ENCODE measurements at places on chromosomes 2 and 18.

DNA sequence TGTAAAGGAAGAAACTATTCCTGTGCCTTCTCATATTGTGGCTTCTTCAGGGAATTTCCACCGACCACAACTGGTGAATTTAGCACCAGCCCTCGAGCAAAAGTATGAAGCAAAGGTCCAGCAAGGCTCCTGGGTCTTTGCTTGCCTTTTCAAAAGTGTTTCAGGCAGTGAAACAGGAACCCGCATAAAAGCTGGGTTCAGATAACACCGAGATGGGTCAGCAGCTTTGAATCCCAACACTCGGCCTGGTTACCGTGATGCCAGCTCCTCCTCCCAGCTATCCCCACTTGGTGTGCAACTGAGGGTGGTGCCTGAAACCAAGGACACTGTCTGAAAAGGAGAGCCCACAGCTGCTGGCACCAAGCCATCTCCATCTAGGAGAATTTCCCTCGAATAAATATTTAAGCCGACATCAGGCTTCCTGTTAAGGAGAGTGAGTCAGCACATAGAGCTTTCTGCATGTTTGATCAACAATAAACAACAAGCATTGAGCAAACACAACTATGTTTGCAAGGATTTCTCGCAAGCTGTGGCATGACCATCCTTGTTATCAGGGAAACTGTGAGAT is 69.5 kb downstream of the ANTXR1 start:
- no peak overlapping the region for H3K4me3 ChIP-seq
- peaks cover 20% of the 10 kb centered on the region for H3K4me1 ChIP-seq
- peak; percentile 77 for DNase-seq

DNA sequence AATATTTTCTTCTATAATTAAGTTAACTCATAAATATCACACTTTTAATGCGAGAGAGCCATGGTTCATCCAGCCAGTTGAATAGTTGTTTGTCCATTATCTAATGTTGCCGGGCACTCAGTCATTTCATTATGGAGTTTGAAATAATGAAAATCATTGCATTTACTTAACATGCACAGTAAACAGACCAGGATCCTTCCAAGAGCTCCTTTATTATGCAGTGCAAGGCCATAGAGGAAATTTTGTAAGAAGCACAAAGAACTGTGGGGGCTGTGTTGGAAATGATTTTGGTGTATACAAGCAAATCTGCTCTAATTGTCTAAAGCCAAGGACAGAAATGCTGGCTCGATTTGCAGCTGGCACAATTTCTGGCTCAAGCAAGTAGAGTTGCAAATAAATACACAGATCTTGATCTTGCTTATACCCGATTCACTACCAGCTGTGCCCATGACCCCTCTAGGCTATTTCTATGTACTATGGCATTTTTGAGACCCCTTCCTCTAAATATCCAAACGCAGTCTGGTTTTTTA is 400.3 kb upstream of the HNRNPA3 start:
- no peaks in the 10 kb centered on the region for H3K36me3 ChIP-seq
- no peaks in the 10 kb centered on the region for H3K4me1 ChIP-seq
- no peaks in the 10 kb centered on the region for H3K27me3 ChIP-seq
- no peak overlapping the region for H3K27ac ChIP-seq

DNA sequence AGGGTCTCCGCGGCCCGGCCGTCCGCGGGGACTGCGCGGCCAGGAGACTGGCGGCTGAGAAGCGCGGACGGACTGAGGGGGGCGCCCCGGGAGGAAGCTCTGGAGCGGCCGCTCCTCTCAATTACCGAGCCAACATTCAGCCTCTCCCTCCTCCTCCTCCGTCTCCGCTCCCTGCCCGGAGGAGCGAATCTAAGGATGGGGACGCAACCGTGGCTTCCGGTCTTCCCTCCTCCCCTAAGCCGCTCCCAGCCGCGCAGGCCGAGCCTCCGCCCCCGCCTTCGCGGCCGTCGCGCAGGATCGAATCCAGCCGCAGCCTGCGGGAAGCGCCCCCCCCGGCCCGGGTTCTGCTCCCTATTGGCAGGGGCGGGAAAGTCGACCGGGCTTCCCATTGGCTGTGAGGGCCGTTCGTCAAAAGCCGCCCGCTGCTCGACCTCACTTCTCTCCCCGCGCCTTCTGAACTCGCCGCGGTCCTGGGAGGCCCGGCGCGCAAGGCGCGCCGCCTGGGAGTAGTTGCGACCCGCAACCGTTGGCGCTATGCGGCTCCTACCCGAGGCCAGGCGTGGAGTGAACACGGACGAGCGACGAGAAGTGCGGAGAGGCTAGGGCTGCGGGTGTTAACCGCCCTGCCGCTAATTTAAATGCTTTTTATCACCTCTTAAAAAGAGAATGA is at the start of gene HNRNPLL:
HNRNPLL (minus strand) TSS at position 197 of the 670 bp plus-strand sequence. CDS start 302 bp downstream, outside the sequence.
- no peaks in the 10 kb centered on the region for H3K36me3 ChIP-seq
- H3K4me3 ChIP-seq = peak within 1 kb of the TSS; percentile 81
- peak within 1 kb of the TSS; percentile 95 for H3K27ac ChIP-seq
- peak; percentile 97 for DNase-seq
- peaks cover 16% of the 10 kb centered on the region for H3K4me1 ChIP-seq

DNA sequence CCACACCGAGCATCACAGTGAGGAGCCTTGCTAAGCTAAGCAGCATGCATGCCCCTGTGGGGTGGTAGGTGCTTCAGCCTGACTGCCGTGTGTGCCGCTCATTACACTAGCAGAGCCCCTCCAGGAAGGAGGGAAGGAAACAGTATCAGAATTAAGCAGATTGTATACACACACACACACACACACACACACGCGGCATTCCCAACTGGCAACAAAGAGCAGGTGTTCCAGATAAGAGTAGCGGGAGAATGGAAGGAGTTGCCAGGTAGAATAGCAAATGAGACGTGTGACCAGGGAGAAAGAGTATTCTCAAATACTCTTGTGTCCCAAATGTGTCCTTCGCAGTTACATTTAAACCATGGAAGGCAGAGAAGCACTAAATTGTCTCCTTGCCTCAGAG is 47.6 kb upstream of the TTC39C start:
- no peaks in the 10 kb centered on the region for H3K4me1 ChIP-seq
- H3K36me3 ChIP-seq = no peaks in the 10 kb centered on the region
- no peak overlapping the region for H3K4me3 ChIP-seq

DNA sequence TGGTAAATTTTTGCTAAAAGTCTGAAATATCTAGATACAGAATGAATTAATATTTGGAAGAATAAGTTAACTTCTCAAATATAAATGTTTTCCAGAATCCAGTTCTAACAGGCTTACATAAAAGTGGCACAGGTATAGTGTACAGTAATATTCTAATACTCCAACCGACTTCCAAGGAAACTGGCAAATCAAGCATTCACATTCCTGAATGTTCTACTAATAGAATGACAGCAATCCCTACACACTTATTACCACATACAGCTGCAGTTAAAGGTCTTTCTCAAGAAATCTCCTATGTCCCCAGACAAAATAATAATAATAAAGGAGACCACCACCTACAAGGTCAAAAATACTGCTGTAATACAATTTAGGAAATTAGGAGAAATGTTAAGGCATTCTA is 31.9 kb downstream of the TMEM131 start:
- no peak overlapping the region for H3K27ac ChIP-seq
- no peaks in the 10 kb centered on the region for H3K36me3 ChIP-seq
- DNase-seq = no peak
- H3K4me1 ChIP-seq = peaks cover 2% of the 10 kb centered on the region
- H3K27me3 ChIP-seq = no peaks in the 10 kb centered on the region

DNA sequence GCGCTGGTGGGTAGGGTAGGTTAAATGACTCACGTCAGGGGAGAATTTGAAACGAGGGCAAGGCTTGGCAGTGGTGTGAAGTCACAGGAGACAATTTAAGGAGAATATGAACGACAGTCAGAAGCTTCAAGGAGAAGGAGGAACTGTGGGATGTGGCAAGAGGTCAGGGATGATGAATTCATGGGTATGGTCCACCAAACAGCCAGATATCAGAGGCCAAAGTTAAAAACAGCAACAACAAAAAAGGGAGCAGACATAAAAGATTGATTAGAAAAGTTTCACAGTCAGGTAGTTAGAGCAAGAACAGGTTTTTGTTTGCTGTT is 1.4 kb upstream of the ZNF396 start:
- H3K27me3 ChIP-seq = no peaks in the 10 kb centered on the region
- H3K36me3 ChIP-seq = no peaks in the 10 kb centered on the region
- no peak for DNase-seq
- H3K4me3 ChIP-seq = no peak overlapping the region
- H3K4me1 ChIP-seq = no peaks in the 10 kb centered on the region

GRCh38 chr18:58229162-58229561 is 185.1 kb downstream of the NEDD4L start:
- H3K27me3 ChIP-seq = no peaks in the 10 kb centered on the region
- DNase-seq = no peak
- H3K36me3 ChIP-seq = no peaks in the 10 kb centered on the region
- H3K4me1 ChIP-seq = peaks cover 6% of the 10 kb centered on the region
- no peak overlapping the region for H3K27ac ChIP-seq

- no peak overlapping the region for H3K27ac ChIP-seq
- no peaks in the 10 kb centered on the region for H3K4me1 ChIP-seq
- H3K4me3 ChIP-seq = no peak overlapping the region
Measured at GRCh38 chr2:199896617-199897016, 14.5 kb upstream of the C2orf69 start.

DNA sequence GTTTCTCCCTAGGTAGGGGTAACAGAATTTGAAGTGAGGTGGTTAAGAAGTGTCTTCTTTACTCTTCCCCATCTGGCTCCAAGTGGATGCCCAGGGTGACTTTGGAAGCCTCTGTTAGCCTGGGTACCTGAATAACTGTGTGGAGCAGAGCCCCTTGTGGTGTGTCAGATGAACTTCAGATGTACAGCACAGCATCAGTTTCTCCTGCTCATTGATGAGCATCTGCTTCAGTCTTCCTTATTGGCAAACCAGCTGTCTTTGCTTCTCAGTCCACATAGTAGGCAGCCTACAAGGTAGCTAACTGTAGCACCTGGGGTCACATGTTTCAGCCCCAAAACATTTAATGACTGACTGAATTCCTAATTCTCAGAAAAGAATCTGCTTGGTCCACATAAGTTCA is 56.2 kb upstream of the ATP8B1 start:
- H3K4me1 ChIP-seq = no peaks in the 10 kb centered on the region
- no peak overlapping the region for H3K4me3 ChIP-seq
- H3K27ac ChIP-seq = no peak overlapping the region
- DNase-seq = peak; percentile 33

- no peak overlapping the region for H3K27ac ChIP-seq
- peaks cover 3% of the 10 kb centered on the region for H3K27me3 ChIP-seq
- no peak for DNase-seq
- no peaks in the 10 kb centered on the region for H3K4me1 ChIP-seq
- H3K4me3 ChIP-seq = no peak overlapping the region
- no peaks in the 10 kb centered on the region for H3K36me3 ChIP-seq
Measured at GRCh38 chr18:50409236-50409635, 34.4 kb downstream of the SKA1 start.

- no peaks in the 10 kb centered on the region for H3K27me3 ChIP-seq
- peaks cover 2% of the 10 kb centered on the region for H3K4me1 ChIP-seq
- H3K27ac ChIP-seq = no peak overlapping the region
- H3K4me3 ChIP-seq = no peak overlapping the region
Measured at GRCh38 chr2:37181726-37182684, 6.5 kb downstream of the SULT6B1 start.

DNA sequence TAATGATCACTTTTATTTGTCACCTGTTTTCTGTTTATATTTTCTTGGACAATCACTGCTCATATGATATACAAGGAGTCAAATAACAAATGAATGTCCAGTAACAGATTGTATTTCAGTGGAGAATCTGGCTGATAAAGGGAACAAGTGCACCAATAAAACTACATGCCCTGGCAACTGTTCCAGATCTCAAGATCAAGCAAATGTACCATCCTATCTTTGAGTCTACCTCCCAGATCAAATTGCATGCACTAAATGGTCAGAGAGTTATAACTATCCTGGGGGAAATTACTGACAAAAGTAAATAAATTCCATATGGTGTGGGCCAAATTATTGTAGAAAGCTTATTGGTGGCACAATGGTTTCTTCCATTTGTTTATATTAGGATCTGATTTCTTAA is 452.8 kb downstream of the MBD2 start:
- H3K27me3 ChIP-seq = no peaks in the 10 kb centered on the region
- no peak overlapping the region for H3K27ac ChIP-seq
- H3K36me3 ChIP-seq = no peaks in the 10 kb centered on the region
- no peak for DNase-seq
- H3K4me3 ChIP-seq = no peak overlapping the region
- H3K4me1 ChIP-seq = no peaks in the 10 kb centered on the region

- no peak overlapping the region for H3K4me3 ChIP-seq
- H3K27me3 ChIP-seq = no peaks in the 10 kb centered on the region
- DNase-seq = peak; percentile 14
- no peaks in the 10 kb centered on the region for H3K4me1 ChIP-seq
Measured at GRCh38 chr18:4639628-4640310, 184.7 kb upstream of the DLGAP1 start.

- no peaks in the 10 kb centered on the region for H3K27me3 ChIP-seq
- H3K36me3 ChIP-seq = no peaks in the 10 kb centered on the region
- peaks cover 10% of the 10 kb centered on the region for H3K4me1 ChIP-seq
- H3K4me3 ChIP-seq = no peak overlapping the region
- H3K27ac ChIP-seq = no peak overlapping the region
Measured at GRCh38 chr2:219459460-219460311, 25.0 kb downstream of the SPEG start.

- peaks cover 2% of the 10 kb centered on the region for H3K4me1 ChIP-seq
- DNase-seq = peak; percentile 55
- no peak overlapping the region for H3K27ac ChIP-seq
- no peaks in the 10 kb centered on the region for H3K36me3 ChIP-seq
- H3K4me3 ChIP-seq = no peak overlapping the region
Measured at GRCh38 chr18:68940039-68940438, 142.2 kb downstream of the CCDC102B start.

DNA sequence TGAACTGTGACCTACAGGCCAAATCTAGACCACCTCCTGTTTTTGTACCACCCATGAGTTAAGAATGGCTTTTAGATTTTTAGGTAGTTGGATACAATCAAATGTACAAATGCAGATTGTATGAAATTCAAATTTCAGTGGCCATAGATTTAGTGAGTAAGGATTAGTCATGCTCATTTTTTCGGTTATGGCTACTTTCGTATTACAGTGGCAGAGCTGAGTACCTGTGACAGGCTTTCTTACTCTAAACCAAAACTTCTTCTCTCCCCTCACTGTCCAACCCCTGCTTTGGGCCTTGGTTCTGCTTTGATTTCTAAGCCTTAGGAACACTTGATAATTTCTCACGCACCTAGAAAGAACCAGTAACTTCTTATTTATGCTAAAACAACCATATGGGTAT is 82.1 kb downstream of the CDC42EP3 start:
- no peak overlapping the region for H3K4me3 ChIP-seq
- H3K27ac ChIP-seq = no peak overlapping the region
- no peaks in the 10 kb centered on the region for H3K36me3 ChIP-seq
- peak; percentile 37 for DNase-seq
- no peaks in the 10 kb centered on the region for H3K27me3 ChIP-seq
